Stimulated activated CD4-positive, alpha-beta T cell treated with anti-CD3 and anti-CD28 coated beads, Interleukin-1b, Interleukin-23, amount 100 ng/mL, for 1 hour (primary cell): ENCODE measurements at places on chromosomes 12 and 14.

DNA sequence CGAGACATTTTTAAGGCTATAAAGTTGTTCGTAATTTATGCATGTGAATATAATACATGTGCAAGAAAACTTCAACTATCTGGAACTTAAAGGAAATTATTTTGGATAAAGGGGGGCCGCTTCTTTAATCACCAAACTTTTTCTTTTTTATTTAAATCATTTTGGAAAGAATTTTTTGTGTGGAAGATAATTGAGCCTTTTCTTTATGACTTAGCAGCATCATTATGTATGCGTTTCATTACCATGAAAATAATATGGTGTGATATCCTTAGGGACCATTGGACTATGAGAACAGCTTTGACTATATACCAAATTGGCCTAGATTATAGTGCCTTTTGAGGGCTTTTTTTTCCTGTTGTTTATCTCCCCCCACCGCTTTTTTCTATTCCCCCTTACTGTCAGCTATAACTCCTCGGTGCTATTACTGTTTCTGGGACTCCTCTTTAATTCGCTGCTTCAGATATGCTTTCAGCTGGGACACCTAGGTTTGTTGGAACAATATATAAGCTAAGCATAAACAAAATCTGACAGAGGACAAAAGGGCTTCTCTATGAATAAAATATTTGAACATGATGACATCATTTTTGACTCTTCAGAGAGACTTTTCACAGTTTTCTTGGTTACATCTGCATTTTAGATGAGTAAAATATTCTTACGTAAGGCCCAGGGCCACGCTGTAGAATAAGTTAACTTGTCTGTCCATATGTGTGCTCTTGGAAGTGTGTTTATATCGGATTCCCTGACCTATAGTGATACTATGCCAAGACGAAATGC is 392.7 kb downstream of the NPAS3 start:
- DNase-seq: no peak

GRCh38 chr12:52419656-52420055 is 13.5 kb upstream of the KRT82 start:
- DNase-seq: no peak

GRCh38 chr12:76020731-76021672 is 10.6 kb downstream of the PHLDA1 start:
- no peak for DNase-seq

- DNase-seq: no peak
Measured at GRCh38 chr12:4006743-4007142, 133.5 kb upstream of the PARP11 start.

GRCh38 chr14:51554339-51554920 is 97.3 kb upstream of the FRMD6 start:
- no peak for DNase-seq

GRCh38 chr12:124087266-124088051 is 114.4 kb downstream of the ZNF664 start:
- DNase-seq: no peak

DNA sequence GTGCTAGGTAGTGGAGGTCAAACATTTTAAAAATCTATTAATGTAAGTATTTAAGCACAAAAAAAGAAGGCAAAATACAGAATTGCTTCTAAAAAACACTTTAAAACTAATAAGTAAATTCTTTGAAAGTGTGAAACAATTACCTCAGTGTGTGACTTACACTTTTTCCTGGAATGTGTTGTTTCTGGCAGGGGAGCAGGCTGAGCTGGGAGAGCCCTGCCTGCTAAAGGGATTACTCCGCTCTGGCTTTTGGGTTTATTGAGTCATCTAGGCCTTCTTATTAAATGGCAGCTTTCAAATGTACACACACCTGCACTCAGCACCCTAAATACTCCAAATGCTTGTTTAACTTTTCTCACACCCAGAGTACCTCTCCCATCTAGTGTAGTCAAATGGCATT is 279.8 kb downstream of the AKAP6 start:
- DNase-seq: no peak
